ENCODE measurements at places on chromosomes 1 and 21.

- DNase-seq: no peak
Observed at GRCh38 chr1:117537291-117537920, 68.4 kb upstream of the TENT5C start.

GRCh38 chr1:62585469-62586155, 11.7 kb upstream of the ANGPTL3 start:
- no peak for DNase-seq

GRCh38 chr1:230986976-230987375, 8.1 kb downstream of the ARV1 start:
- DNase-seq: no peak

- peak; percentile 61 for DNase-seq
Observed at GRCh38 chr21:27112186-27112585, 145.3 kb upstream of the ADAMTS5 start.

- DNase-seq: peak; percentile 66
Observed at GRCh38 chr1:22137004-22137720, 5.7 kb downstream of the WNT4 start.

DNA sequence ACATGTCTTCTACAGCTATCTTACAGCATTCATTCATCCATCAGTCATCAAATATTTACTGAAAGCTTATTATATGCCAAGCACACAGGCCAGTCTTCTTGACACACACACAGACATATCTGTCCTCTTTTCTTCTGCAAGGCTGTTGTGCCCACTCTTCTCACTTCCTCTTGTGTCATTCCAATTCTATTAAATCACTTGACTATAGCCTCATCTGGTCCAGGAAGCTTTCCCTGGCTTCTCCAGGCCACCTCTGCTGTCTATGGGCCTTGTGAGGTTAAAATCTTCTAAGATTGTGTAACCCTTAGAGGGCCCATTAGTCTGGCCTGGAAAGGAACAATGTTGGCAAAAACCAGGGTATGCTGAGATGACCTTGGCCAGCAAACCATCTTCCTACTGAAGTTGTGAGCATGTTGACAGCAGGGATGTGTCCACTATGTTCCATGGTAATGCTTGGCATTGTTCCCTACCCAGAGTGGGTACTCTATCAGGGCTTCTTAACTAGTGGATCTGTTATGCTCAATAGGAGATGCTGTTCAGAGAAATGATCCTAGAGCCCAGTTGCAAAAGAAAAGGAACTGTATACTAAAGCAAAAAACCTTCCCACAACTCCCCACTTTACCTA, 5.3 kb downstream of the TRAF3IP3 start:
- no peak for DNase-seq

- no peak for DNase-seq
Observed at GRCh38 chr1:101000131-101000873, 25.3 kb downstream of the DPH5 start.

DNA sequence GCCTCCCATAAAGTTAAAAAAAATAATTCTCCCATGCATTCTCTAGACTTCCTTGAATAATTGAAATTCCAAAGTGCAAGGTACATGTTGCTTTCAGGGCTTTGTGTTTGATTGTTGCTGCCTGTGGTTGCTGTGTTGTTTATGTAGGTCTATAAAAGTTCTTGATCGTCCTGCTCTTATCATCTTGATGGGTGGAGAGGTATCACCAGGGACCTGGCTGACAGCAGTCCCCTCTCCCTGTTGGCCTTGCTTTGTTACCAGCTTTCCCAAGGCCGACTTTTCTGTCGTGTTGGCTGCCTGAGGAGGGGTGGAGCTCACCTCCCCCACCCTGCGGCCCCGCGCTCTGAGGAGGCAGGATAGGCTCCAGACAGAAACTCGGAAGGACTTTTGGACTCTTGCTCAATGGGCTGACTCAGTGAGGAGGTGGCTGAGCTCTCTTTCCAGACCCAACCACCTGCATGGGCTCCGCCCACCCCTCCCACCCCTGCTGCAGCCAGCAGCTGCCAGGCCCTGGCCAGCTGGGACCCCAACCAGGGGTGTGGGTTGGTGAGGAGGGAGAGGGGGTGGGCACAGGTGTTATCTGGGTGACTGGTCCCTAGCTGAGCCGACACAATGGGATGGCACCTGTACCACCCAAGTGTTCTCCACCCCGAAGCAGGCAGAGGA, 2.0 kb downstream of the INAVA start:
- DNase-seq: peak; percentile 65

GRCh38 chr1:183131166-183131565, 54.9 kb upstream of the LAMC2 start:
- no peak for DNase-seq

DNA sequence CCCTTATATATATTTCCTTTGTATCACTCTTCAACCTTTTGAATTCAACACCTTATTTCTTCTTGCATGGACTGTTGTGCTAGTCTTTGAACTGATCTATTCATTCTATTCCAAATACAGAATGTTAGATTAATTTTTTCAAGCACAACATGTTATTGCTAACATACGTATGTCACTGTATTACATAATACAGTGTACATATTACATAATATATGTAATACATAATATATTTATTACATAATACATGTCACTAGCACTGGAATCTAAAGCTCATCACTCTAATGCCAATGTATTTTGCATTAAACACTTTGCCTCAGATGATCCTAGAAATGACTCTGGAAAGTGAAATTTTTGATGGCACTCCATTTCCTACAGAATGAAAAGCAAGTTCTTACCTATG, 59.8 kb downstream of the LRRC8D start:
- no peak for DNase-seq

GRCh38 chr1:85581802-85582686, 1.5 kb downstream of the CCN1 start:
- no peak for DNase-seq

- DNase-seq: no peak
Observed at GRCh38 chr1:207282058-207282457, 39.4 kb upstream of the CD55 start.

- no peak for DNase-seq
Observed at GRCh38 chr1:154886281-154887015, 16.4 kb upstream of the KCNN3 start.

DNA sequence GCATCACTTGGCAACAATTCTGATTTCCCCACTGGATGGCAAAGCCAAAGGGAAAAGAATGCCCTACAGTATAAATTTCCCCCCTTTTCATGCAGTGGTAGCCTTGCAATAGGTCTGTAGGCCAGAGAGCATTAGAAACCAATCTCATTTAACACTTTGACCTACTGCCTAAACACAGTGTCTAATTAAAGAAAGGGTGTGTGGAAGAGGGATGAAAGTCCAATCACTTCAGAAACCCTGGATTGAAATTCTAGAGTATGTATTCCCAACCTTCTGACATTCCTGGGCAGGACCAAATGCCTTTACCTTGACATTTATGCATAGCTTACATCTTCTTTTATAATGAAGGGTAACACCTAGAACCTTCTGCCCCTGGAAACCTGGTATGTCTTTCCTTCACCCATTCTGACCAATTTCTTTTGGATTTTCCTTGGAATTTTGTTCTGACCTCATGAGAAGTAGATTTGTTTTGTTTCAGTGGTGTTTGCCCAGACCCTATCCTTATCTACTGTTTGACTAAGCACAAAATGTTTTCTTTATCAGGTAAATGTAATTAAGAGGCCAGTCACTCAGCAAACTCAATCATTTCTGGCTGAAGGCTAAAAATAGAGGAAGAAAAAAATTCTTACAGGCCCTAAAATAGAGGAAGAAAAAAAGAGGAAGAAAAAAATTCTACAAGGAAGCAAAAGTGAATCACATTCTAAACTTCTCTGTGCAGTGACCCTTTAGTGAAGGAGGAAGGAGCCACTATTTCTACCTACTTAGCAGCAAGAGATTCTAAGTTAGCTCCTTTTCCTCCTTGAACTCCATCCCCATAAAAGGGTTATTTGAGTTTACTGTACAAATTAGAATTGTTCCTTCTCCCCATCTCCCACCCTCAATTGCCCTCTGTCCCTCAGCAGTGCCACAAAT, 129.5 kb upstream of the DSCAM start:
- DNase-seq: no peak

DNA sequence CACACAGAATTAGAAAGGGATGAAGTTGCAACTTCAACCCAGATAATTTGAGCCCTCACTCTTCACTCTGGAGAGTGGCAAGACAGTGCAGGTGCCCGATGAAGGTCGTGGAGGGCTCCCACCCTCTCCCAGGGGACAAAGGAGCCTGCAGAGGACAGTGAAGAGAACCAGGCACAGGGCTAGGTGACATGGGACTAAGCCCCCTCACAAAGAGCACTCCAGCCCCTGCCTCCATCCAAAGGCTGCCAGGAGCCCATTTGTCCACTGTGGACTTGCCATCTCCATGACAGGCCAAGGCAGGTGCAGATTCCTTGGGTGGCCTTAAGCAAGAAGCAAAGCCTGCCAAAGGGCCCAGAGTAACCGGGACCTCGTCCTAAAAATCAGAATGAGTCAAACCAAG, 15.1 kb downstream of the ERRFI1 start:
- no peak for DNase-seq

DNA sequence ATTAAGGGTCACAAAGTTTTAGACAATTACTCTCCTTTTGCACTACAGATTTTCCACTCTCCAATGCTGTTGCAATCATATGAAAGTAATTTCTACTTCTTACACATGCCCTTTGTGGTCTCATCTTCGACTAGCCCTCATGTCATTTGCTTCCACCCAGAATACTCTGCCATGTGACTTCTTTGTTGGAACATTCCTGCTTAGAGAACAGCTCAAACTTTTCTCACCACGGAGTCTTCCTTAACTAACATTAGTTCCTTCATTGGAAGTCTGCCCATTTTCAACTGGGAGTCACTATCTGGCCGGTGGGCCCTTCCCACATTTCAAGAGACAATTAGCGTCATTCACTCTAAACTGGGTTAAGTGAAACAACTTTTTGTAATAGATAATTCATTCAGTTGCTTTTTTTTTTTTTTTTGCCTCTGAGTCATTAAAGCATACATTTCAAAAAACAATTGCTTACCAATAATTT, 142.6 kb upstream of the PALMD start:
- no peak for DNase-seq

GRCh38 chr1:67041841-67042503, 12.0 kb downstream of the SLC35D1 start:
- no peak for DNase-seq

DNA sequence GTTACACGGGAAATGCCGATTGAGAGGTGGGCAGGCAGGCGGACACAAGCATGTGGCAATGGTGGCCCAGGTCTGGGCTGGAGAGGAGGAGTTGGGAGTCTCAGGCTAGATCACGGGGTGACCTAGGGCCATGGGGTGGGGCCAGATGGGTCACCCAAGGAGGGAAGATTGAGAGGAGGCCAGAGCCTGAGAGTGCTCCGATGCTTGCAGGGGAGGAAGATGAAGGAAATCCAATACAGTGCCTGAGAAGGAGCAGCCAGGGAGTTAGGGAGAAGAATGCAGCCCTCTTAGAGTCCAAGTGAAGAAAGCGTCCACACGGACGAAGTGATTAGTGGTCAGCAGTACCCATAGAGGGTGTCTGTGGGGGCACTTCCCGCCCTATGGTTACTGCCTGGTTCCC, 61.4 kb upstream of the FAM3B start:
- DNase-seq: no peak

- no peak for DNase-seq
Observed at GRCh38 chr21:27505516-27505915, 538.6 kb upstream of the ADAMTS5 start.

DNA sequence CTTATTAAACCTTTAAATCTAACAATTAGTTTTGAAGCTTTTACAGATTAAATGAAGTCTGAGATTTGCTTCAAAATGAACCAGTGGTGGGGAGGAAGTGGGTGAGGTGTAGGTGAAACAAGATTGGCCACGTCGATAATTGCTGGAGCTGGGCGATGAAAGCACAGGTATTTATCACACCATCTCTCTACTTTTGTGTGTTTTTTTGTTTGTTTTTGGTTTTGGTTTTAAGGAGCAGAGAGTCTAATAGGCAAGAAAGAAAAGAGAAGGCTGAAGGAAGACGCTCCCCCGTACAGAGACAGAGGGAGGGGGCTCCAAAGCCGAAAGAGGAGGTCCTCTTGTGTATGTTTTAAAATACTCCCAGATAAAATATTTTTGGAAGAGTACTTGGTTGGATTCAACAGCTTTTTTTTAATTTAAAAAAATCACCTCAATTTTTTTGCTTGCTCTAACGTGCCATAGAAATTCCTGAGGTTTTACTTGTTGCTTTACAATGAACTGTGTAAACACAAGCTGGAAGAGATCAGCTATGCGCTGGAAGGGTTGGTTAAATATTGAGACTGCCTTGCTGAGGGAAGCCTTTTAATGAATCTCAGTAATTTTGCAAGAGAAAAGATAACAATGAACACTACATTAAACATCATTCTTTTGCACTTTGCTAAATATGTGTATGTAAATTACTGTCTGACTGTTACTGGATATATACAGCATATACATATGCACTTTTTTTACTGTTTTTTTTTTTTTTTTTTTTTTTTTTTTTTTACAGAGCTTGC, 6.7 kb upstream of the LGALS8 start:
- DNase-seq: no peak

DNA sequence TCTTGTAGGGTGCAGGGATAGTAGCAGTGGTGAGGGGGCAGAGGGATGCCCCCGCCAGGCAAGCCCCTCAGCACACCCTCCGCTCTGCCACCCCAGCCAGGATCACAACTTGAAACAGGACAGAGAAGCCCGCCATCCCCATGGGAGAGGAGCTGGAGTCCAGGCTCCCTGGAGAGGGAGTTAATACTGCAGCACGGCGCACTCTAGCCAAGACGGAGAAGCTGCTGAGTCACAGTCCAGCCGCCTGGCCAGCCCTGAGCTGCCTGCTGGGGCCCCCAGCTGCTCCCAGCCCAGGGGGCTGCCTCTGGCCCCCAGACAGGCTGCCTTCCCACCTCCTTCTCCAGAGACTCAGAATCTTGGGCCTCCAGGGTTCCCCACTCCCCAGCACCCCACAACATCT, 87.2 kb downstream of the SYT2 start:
- DNase-seq: no peak

- DNase-seq: no peak
Observed at GRCh38 chr1:19476450-19477190, 8.7 kb downstream of the CAPZB start.

GRCh38 chr1:110453829-110454228, 2.9 kb downstream of the PROK1 start:
- DNase-seq: no peak

DNA sequence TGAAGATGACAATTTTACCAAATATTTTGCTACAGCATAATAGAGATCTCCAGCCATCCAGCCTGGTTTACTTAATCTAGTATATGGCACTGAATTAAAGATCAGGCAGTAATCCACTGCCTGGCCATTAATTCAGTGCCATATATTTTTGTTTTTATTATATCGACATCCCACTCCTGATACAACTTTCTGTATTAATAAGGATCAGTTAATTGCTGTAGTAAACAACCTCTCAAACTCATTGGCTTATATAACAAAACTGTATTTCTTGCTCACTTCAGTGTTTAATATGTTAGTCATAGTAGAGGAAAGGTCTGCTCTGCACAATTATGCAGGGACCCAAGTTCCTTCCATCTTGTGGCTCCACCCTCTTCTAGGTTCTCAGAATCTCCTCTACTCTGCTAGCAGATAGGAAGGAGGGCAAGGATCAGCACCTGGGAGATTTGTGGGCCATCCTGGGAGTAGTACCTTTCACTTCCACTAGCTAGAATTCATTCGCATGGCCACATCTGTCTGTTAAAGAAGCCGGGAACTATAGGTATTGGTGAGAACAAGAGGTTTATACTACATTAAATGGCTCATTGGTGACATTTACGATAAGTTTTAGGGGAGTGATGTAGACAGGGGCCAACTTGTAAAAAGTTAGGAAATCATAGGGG, 3.6 kb upstream of the ZDHHC18 start:
- DNase-seq: no peak
